ENCODE measurements at places on chromosomes 16 and 17.

- DNase-seq: no peak
These were observed 297.7 kb downstream of the SEC14L1 start for GRCh38 chr17:77438241-77439188.

DNA sequence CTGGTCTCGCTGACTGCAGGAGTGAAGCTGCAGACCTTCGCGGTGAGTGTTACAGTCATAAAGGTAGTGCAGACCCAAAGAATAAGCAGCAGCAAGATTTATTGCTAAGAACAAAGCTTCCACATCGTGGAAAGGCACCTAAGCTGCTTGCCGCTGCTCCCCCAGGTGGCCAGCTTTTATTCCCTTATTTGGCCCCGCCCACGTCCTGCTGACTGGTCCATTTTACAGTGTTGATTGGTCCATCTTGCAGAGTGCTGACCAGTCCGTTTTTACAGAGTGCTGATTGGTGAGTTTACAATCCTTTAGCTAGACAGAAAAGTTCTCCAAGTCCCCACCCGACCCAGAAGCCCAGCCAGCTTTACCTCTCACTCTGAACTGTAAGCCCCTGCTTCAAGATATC lies 227.8 kb downstream of the ABCC12 start:
- no peak for DNase-seq

GRCh38 chr17:72282439-72283029 lies 161.7 kb downstream of the SOX9 start:
- DNase-seq: no peak

GRCh38 chr17:17942846-17943245 lies 29.4 kb downstream of the TOM1L2 start:
- DNase-seq: no peak

- no peak for DNase-seq
These were observed 708 bp downstream of the BAIAP2 start for GRCh38 chr17:81035521-81036196.

Data from NCI-H2081 (cell line).